Myocyte (in vitro differentiated cells): ENCODE measurements at places on chromosomes 11 and 22. TPM values are rescaled to one million over a fixed set of nuclear protein-coding genes. Genes with fewer than 3 reads are reported as not detected.

The INS gene
- total RNA-seq = not detected in 2 replicates

The FGF4 gene
- not detected in 2 replicates for total RNA-seq

The ZPR1 gene
- total RNA-seq = 68.8 and 83.5 TPM in 2 replicates

The LRRN4CL gene
- total RNA-seq = 195 and 219 TPM in 2 replicates

The C22orf39 gene
- total RNA-seq = 47.4 and 55.7 TPM in 2 replicates

The SCGB1C1 gene
- 0.75 TPM in 1 of 2 replicates, not detected in the other for total RNA-seq

The CALCB gene
- total RNA-seq = not detected in 2 replicates

The TBX10 gene
- not detected in 2 replicates for total RNA-seq

The OR8A1 gene
- total RNA-seq = not detected in 2 replicates

The GUCY1A2 gene
- total RNA-seq = 0.21 and 0.29 TPM in 2 replicates

The TOMM22 gene
- total RNA-seq = 54.7 and 56.4 TPM in 2 replicates

The TMEM121B gene
- total RNA-seq = 2.8 and 3.2 TPM in 2 replicates

The WNT7B gene
- total RNA-seq = not detected in 2 replicates

The CNGA4 gene
- 0.10 TPM in 1 of 2 replicates, not detected in the other for total RNA-seq

The SIK3 gene
- total RNA-seq = 19.7 and 49.9 TPM in 2 replicates

The LYVE1 gene
- total RNA-seq = not detected in 2 replicates

The CEND1 gene
- 0.53 and 0.94 TPM in 2 replicates for total RNA-seq

The GTSE1 gene
- 0.35 and 0.47 TPM in 2 replicates for total RNA-seq

The GVQW3 gene
- total RNA-seq = 2.3 and 2.4 TPM in 2 replicates

The MAP6 gene
- 0.05 and 0.21 TPM in 2 replicates for total RNA-seq

The OR2AT4 gene
- total RNA-seq = not detected in 2 replicates

The CDC42BPG gene
- total RNA-seq = 0.62 and 2.0 TPM in 2 replicates

The MYEOV gene
- not detected in 2 replicates for total RNA-seq

The PRDM10 gene
- total RNA-seq = 7.0 and 8.1 TPM in 2 replicates

The TMEM191C gene
- 0.52 and 0.75 TPM in 2 replicates for total RNA-seq

The SNX32 gene
- 0.36 and 0.40 TPM in 2 replicates for total RNA-seq

The AGBL2 gene
- total RNA-seq = 0.05 and 0.67 TPM in 2 replicates

The SCUBE1 gene
- total RNA-seq = not detected in 2 replicates
